Activated CD8-positive, alpha-beta memory T cell treated with anti-CD3 and anti-CD28 coated beads for 1 hour (primary cell): ENCODE measurements at places on chromosomes 11 and 22.

DNA sequence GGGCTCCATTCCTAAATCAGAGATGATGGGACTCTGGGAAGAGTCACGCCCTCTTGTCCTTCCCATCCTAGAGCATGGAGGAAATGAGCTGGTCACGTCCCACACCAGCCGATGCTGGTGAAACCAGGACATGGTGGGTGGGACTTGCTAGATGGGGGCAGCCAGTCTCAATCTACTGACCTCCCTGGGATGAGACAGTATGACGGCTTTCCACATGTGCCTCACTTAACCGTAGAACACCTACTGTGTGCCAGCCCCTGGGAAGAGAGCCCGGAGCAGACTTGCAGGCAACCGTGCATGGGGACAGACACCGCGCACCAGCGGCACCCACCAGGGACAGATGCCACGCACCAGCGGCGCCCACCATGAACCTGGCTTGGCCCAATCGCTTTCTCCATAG lies 3.8 kb downstream of the OSBPL5 start:
- no peak for DNase-seq

DNA sequence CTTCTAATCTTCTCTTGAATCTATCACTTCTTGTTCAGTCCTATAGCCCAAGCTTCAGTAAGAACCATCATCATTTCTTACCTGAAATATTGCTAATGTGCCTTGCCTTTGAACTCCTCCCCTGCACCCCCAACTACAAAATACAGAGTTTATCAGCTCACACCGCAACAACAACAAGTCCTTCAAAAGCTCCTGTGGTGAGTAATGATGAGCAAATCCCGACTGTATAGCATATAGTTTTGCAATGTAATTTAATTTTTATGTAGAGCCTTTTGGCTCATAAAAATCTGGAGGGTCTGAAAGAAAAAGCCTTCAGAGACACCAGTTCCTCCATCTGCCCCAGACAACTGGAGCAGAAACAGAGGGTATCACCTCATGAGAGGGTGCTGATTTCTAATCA lies 124.7 kb downstream of the ARHGAP32 start:
- DNase-seq, result no peak

DNA sequence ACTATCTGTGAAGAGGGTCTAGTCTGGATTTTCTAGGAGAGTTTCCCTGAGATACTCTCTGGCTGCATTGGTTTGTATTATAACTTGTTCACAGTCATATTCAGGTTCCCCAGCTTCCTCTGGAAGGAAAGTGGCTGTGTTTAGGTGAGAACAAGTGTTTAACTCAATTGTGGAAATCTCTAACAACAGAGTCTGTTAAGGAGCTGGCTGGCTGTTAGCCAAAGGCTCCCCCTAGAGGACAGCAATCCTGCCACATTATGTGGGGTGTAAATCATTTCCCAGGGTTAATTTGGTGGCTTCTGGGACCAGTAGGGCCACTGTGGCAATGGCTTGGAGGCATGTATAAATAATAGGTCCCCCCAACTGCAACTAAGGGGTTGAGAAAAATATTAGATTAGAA lies 18.4 kb downstream of the MS4A6E start:
- DNase-seq, result no peak

DNA sequence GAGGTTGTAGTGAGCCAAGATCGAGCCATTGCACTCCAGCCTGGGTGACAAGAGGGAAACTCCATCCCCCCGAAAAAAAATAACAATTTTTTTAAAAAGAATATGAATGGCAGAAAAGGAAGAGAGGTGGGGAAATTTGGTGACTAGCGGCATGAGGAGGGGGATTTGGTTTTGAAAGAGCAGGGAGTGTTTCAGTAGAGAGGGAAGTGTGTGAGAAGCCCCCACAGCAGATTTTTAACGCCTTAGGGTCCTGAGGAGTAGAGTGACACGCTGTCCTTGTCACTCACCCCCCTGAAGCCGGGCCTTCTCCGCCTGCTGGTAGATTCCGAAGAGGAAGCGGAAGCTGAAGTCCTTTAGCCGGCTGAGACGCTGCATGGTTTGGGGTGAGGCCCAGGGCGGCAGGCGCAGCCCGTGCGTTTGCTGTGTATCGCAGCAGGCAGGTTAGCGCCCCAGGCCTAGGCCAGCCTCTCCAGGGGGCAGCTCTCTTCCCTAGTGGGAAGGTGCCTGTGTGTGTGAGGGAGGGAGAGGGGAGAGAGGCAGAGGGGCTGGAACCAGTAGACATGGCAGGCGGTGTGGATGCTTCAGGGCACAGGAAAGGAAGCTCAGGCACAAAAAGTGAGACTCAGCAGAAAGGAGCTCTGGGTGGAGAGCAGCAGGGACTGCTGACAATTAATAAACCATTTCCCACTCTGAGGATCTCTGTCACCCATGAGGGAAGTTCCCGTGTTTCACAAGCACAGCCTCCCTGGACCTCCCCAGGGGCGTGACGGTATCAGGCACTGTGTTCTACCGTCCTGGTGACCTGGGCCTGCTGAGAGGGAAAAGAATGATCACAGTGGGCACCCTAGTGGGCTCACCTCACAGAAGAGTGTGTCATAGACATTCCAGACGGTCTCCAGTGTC lies 3.9 kb downstream of the ACP2 start:
- DNase-seq, result no peak

DNA sequence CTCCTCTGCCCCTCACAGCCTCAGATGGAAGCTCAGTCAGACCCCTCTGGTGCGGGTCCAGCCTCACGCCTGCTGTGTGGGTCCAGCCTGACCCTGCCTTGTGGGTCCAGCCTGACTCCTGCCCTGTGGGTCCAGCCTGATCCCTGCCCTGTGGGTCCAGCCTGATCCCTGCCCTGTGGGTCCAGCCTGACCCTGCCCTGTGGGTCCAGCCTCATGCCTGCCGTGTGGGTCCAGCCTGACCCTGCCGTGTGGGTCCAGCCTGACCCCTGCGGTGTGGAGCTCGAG lies 445.3 kb downstream of the BRD1 start:
- no peak for DNase-seq

DNA sequence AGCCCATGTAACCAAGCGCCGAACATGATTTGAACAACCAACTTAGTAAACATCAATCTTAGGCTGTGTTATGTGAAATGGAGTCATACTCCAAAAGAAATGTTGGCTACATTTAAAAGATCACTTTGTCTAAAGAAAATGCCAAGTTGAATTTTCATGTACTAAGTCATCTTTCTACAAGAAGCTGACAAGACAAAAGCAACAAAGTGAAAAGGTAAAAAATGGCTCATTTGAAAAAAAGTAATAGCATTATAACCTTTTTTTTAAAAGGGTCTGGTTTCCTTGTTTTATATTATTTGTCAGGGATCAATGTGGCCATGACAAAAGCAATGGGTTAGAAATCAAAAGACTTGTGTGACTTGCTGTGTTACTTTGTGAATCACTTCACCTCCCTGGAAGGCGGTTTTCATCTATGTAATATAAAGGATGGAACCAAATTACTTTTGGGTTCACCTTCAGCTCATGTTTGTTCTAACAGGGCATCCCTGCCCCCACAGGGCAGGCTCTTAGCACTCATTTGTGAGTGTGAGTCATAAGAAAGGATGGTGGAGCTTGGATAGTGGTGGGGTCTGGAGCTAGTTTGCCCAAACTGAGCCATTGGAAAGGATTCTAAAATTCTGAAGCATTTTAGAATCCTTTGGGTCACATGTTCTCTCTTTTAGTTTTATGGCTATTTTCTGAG lies 131.9 kb upstream of the MTMR2 start:
- no peak for DNase-seq
